T-helper 9 cell (primary cell): ENCODE measurements at places on chromosomes 2 and 18.

- no peak for DNase-seq
Observed at GRCh38 chr2:186440506-186440905, 45.6 kb upstream of the ZC3H15 start.

DNA sequence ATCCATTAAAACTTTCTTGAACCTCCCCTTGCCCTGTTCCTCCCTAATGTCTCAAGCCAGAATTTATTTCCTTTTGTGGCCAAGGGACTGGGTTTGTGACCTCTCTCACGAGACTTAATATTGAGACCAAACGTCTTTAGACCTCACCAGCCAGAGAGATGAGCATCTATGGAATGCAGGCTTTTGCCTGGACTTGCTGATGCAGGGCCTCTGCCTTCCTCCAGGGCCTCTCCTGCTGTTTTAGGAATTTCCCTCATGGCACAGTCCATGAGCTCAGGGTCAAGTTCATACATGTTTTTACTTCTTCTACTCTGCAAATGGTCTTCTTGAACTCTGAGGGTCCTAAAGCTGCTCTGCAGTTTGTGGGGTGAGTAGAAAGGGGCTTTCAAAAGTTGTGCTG is 22.3 kb downstream of the IL1B start:
- DNase-seq, result no peak

DNA sequence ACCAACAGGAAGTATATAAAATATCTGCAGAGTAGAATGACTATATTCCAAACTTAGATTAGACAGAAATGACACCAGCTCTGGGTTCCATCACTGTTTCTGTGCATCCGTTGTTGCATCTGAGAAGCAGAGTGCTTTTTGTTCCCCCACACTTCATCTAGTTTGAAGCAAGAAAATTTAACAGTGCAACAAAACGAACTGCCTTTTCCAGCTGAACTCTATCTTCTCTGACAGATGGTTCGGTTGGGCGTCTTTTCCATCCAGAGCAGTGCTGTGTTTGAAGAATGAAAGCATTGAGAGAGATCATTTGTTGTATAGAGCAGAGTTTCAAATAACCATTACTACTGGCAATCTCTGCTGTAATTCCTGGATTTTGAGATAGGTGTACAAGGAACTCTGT is 757.5 kb downstream of the DPP10 start:
- no peak for DNase-seq

- no peak for DNase-seq
Observed at GRCh38 chr2:26556309-26557243, 78.7 kb upstream of the OTOF start.

GRCh38 chr18:50848061-50848551 is 28.3 kb upstream of the MRO start:
- no peak for DNase-seq
